MG63 (cell line): ENCODE measurements at places on chromosomes 2 and 18. TPM values are rescaled to one million over a fixed set of nuclear protein-coding genes. Genes with fewer than 3 reads are reported as not detected.

- no peak for DNase-seq
Measured at GRCh38 chr2:96930351-96931010, 55.9 kb downstream of the FAM178B start.

DNA sequence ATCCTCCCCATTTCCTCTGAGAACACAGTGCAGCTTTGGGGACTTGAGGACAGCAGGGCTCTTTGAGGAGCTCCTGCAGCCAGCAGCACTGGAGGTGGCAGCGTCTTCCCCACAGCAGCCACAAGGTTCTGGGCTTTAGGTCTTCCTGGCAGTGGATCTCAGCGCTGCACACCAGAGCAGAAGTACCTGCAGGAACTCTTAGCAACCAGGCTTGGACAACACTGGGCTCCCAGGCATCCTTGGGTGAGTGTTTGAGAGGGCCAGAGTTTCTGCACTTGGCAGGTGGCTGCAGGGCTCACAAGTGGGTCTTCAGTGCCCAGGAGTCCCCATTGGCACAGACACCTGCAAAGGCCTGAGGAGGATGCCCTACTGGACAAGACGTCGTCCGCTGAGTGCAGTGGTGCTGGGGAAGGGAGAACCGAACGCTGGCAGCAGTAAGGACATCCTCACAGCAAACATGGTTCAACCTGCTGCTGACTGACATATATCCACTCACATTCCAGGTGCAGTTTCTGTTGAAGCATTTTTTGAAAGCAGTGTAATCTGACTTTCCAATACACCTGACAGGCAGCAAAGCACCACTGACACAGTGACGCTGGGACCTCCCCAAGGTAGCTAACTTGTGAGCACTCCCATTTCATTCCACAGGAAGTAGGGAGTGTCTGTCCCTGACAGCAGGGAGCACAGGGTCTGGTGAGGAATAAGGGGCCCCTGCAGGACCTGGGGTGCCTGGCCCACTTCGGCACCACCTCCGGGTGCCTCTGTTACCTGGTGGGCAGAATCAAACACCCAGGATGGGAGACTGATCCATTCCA, 149.9 kb upstream of the COPS8 start:
- DNase-seq, result no peak

DNA sequence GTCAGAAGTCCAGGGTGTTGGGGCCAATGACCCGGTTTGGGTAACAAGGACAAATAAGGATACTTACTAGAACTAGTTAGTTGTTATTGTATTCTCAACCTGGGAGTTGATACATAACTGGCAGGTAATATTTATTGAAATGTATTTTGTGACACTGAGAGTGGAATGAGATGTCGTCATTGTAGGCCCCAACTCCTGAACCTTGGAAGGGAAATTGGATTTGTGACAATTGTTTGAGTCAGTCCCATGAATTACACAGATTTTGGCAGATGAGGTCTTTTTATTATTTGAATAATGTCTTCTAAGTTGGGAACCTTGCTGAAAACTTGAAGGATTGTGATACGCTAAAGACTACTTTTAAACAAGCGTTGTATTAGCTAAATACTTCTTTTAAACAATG, 5.1 kb downstream of the TIMM21 start:
- no peak for DNase-seq

Gene WDSUB1
- 8.3 and 12.8 TPM in 2 replicates for total RNA-seq

Gene PLCL1
- not detected in 2 replicates for total RNA-seq

Gene ALKAL2
- not detected in 2 replicates for total RNA-seq
